ENCODE measurements at places on chromosomes 12 and 14.

GRCh38 chr12:57434517-57435223, at the start of gene INHBC:
INHBC (plus strand) TSS chr12:57434784; CDS start chr12:57434887, 103 bp downstream.
- no peak for DNase-seq

GRCh38 chr14:105013150-105013785, 7.6 kb downstream of the CDCA4 start:
- no peak for DNase-seq

DNA sequence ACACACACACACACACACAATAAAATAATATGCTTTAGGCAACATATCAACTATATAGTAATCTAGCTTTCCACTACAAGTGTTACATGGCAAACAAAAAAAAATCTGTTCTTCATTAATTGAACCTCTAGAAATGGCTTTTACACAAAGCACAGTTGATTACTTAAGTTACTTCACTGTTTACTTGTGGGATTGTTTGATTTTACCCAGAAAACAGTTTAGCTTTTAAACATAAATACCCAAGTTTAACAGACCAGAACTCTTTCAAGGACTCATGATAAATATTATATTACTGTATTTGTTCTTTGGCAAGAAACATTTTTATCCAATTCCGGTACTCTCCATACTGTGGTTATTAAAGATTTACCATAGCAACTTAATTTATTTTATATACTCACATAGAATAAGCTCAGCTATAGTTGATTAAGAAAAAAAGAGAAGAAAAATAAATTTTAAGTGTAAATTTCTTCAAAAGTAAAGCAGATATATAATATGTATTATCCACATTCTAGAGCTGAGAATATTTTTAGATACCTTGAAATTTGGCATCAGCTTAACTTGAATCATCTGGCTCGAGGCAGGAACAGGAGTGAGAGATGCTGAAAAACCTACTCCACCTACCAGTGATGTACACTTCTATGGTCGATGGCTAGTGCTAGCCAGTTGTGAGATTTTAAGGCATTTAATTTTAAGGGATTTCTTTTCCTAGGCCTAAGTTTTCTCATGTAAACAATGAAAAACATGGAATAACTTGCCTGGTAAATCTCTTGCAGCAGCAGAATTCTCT, 126.0 kb downstream of the BTG1 start:
- DNase-seq, result no peak

- no peak for DNase-seq
Observed at GRCh38 chr12:105704787-105705186, 374.3 kb downstream of the C12orf75 start.

All from stimulated activated CD4-positive, alpha-beta T cell treated with anti-CD3 and anti-CD28 coated beads, Interleukin-4, amount 100 ng/mL, for 4 hours (primary cell).